Astrocyte (in vitro differentiated cells and primary cell): ENCODE measurements at places on chromosomes 6 and 20. TPM values are rescaled to one million over a fixed set of nuclear protein-coding genes. Genes with fewer than 3 reads are reported as not detected.
A peak's percentile ranks its signal among the peaks of the same experiment; 100 is the strongest.

- DNase-seq = no peak
Observed at GRCh38 chr6:149938571-149939355, 3.1 kb upstream of the ULBP2 start.

DNA sequence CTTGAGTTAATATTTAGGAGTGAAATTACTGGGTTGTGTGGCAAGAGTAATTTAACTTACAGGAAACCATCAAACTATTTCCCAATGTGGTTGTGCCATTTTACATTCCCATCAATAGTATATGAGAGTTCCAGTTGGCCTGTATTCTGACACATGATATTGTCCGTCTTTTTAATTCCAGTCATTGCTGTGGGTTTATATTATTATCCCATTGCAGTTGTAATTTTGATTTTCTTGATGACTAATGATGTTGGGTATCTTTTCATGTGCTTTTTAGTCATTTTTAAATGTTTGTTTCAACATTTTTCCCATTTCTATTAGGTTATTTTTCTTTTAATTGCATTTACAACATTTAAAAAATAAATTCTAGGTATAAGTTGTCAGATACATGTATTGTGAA is 614.0 kb downstream of the UTRN start:
- DNase-seq = peak; percentile 48

The TXLNB gene
- 0.57 and 0.58 TPM in 2 replicates for total RNA-seq

The CASS4 gene
- total RNA-seq = 2.3 and 2.5 TPM in 2 replicates
